IPS DF 6.9 (cell line): ENCODE measurements at places on chromosomes 2 and 18.

- no peak for DNase-seq
Observed at GRCh38 chr2:68926796-68927195, 25.9 kb downstream of the GKN2 start.

GRCh38 chr2:133952420-133952819 lies 301.5 kb upstream of the MGAT5 start:
- DNase-seq = no peak

DNA sequence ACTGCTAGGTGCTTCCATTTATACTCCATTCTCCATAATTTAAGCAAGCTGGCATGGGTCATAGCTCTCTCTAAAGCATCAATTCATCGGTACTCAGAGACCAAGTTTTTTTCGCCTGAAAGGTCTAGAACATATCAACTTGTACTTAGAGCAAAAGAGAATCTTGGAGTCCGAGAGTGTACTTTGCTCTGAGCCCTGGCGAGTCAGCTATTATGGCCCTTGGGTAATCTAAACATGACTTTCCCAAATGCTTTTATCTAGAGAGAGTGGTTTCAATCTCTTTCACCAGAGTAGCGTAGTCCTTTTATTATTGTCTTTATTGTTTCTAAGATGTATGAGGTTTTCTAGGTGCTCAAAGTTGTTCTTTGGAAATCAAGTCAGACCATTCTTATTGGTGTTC lies 34.4 kb downstream of the MAIP1 start:
- DNase-seq = no peak

DNA sequence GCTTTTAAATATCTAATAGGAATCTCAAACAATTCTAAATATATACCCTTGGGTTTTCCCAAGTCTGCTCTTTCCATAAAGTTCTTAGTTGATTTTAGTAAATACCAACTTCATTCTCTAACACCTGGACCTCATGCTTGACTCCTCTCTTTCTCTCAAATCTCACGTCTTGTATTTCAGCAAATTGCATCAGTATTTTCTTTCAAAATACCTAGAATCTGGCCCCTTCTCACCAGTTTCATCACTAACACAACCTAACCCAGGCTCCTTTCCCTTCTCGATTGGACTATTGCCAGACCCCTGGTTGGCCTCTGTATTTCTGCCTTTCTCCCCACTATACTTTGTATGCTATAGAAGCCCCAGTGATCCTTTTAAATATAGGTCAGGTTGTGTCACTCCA lies 23.0 kb upstream of the FAM171B start:
- DNase-seq = no peak

GRCh38 chr2:8653485-8653884 lies 28.4 kb upstream of the ID2 start:
- DNase-seq = no peak

DNA sequence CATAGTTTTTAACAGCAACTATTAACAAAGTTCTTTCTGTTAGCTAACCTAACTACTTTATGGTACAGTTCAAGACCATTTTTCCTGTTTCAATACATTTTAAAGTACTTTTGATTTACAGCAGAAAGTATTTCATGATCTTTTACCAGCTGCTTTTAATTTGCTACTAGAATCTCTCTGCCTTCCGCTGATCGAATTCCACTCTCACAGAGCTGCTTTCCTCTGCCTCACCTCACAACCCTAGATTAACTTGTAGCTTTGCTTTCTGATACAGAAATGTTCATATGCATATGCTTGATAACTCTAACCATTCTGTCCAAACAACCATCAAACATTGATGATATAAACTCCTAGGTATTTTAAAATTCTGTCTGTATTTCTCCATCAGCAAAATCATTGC lies 463.2 kb upstream of the ZEB2 start:
- DNase-seq = no peak

DNA sequence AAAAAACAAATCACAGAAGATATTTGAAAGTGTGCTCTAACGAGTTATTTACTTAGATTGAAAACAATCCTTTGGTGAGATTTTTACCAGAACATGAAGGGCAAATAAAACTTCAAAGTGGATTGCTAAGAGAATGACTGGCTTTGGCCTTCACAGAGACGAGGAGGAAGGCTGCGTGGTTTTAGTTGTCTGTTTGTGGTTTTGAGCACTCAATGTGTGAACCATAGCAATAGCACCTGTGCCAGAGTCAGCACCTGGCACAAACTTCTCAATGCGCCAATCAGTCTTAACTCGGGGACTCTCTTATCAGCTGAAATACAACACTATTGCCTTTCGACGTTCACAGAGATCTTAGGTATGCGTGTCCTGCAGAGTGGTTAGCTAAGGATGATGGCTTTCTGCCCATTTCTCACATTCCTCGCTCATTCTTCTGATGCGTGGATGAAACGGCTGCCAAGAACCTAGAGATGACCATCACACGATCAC lies 70.0 kb downstream of the MBP start:
- no peak for DNase-seq

GRCh38 chr2:238851761-238852160 lies 3.9 kb downstream of the TWIST2 start:
- no peak for DNase-seq

GRCh38 chr2:136116151-136116812 lies 1.7 kb downstream of the CXCR4 start:
- DNase-seq = no peak

GRCh38 chr2:203915256-203915655 lies 21.3 kb upstream of the ICOS start:
- DNase-seq = no peak

- no peak for DNase-seq
Observed at GRCh38 chr18:75238100-75238499, 27.5 kb downstream of the TSHZ1 start.

- DNase-seq = no peak
Observed at GRCh38 chr2:58410549-58410948, 169.4 kb upstream of the FANCL start.

- no peak for DNase-seq
Observed at GRCh38 chr2:160039166-160039903, 23.1 kb downstream of the PLA2R1 start.

DNA sequence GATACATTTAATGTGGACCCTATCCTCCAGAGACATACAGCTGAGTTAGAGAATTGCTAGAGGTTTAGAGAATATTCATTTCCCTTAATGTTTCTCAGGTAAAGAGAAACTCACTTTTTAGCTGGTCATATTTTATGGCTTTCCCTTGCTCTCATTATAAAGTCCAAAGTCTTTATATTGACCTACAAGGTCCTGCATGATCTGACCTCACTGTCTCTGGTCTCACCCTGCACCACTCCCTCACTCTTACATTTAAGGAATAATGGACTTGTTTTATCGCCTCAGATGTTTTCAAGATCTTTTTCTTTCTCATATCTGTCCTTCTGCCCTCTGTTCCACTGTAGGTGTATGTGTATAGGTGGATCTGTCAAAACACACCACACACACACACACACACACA lies 597.3 kb downstream of the PLCL1 start:
- no peak for DNase-seq

- DNase-seq = no peak
Observed at GRCh38 chr2:69693775-69694450, 48.0 kb upstream of the ANXA4 start.

DNA sequence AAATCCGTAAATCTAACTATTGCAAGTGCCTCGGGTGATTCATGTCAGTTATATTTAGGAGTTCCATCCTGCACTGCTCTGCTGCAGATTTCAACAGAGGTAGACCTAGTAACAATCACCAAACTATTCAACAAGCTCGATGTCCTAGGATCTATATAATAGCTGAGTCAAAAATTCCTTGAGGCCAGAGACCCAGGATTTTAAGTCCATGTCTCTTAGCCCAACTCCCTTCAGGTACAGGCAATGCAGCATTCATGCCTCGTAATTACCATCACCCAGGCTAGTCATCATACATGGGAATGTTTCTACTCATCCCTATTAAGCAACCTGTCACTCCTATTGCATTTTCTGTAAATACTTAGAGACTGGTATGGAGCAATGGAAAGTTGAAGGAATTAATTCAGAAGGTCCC lies 729 bp downstream of the TM4SF20 start:
- no peak for DNase-seq

- no peak for DNase-seq
Observed at GRCh38 chr18:518081-518480, 17.6 kb upstream of the COLEC12 start.

DNA sequence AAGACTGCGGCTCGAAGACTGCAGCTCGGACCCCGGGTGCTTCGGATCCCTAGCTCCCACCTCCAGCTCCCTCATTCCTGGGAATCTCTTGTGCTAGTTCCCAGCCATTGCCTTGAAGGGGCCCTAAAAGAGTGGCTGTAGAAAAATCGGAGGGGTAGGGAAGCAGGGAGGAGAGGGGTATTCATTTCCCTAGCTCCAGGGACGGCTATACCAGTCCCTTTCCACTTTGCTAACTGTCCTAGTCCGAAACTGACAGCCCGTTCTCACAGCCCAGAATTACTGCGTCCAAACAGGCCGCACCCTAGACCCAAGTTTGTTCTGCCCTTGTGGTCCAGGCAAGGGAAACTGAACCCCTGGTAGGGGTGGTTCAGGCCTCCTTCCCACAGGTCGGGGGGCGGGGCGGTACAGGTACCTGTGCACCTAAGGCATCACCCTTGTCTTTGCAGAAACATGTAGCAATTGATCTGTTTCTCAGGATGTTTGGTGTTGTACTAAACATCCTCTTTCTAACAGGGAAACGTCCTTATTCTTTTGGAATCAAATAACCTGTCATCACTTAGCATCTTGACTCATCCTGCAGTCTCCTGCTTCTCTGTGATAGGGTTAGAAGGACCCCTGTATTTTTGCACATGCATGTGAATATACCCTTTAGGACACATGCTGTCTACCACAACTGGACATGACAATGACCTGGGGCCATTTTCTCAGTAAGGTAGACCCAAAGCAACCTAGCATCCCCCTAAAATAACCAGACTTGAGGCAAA lies 4.0 kb downstream of the EMX1 start:
- DNase-seq = no peak

DNA sequence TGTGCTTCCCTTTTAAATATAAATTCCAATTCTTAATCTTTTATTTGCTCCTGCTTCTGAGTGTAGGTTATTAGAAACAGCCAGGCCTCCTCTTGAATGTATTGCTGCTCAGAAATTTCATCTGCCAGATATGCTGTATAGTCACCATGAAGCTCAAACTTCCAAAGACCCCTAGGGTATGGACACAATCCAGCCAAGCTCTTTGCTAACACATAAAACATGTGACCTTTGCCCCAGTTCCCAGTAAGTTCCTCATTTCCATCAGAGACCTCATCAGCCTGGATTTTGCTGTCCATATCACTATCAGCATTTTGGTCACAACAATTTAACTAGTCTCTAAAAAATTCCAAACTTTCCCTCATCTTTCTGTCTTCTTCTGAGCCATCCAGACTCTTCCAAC lies 75.2 kb downstream of the MAP2 start:
- no peak for DNase-seq

GRCh38 chr2:26598996-26599373 lies 42.2 kb downstream of the CIB4 start:
- DNase-seq = no peak

GRCh38 chr18:1968801-1969498 lies 602.4 kb downstream of the METTL4 start:
- DNase-seq = peak; percentile 31

- DNase-seq = no peak
Observed at GRCh38 chr18:67310826-67311225, 205.7 kb downstream of the DSEL start.

DNA sequence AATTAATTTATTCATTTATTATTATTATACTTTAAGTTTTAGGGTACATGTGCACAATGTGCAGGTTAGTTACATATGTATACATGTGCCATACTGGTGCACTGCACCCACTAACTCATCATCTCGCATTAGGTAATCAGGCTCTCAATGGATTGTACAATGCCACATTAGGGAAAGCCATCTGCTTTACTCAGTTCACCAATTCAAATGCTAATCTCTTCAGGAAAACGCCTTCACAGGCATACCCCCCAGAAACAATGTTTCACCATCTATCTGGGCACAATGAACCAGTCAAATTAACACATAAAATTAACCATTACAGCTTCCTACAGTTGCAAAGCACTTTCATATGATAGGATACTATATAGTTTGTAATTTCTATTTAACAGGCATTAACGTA lies 84.8 kb upstream of the DNAJC10 start:
- DNase-seq = no peak

DNA sequence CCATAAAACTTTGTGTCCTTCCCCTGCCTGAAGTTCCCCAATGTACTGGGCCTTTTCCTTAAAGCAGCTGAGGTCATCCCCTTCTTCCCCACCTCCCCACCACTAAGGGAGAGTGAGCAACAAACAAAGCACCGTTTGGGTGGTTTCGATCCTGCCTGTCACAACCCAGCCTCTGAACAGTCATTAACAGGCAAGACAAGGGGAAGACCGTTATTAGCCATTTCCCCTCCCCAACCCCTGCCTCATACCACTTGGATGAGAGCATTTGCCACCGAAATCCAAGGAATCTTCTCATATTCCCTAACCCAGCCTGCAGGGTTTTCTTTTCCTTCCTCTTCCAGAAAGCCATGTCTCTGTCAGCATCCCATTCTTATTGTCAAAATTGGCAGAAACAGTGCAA lies 65.6 kb downstream of the STRADB start:
- DNase-seq = no peak

DNA sequence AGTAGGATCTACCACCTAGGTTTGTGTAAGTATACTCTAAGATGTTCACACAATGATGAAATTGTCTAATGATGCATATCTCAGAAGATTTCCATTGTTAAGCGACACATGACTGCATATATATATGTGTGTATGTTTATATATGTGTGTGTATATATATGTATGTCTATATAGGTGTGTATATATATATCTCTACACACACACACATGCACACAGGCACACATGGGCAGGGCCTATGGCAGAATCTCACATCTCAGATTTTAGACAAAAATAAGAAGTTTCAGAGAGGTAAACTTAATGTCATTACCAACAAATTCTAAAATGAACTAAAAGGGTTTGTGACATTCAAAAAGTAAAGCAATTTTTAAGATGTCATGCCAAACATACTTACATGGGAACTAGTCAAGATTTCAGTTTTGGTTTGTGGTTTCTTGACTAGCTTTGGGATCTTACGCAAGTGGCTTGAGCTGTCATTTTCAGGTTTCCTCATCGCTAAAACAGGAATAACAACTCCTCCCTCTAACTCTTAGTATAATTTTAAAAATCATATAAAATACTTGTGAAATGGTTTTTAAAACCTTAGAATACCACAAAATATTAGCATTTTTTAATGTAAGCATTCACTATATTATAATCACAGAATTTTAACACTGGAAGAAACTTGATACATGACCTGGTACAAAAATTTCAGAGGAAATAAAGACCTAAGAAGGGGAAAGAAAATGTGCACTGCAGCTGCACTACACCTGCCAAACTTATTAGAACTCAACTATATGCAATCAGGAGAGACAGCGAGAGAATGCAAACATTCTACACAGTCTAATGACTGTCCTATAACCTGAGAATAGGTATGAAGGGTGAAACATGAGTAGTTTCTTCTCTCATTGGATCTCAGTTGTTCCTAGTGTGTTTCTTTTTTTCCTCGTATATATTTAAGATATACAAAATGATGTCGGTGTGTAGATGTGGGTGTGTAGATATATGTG lies 75.7 kb downstream of the TTC21B start:
- no peak for DNase-seq

DNA sequence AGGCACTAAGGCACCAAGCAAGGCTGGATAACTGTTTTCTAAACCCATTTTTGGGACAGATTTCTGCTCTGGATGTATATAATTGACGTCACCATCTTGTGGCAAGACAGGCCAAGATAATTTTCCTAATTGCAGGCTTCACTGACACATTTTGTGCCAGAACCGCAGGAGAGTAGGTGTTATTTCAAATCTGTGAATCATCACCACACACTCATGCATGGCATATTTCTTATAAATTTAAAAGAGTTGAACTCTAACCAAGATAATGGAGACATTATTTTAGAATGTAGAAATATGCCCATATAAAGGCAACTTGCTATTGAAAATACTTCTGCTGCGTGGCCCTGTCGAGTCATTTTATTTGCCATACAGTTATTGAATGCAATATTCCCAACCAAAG lies 68.3 kb upstream of the ACYP2 start:
- no peak for DNase-seq
